ENCODE measurements at places on chromosomes 1 and 21.
A peak's percentile ranks its signal among the peaks of the same experiment; 100 is the strongest.

DNA sequence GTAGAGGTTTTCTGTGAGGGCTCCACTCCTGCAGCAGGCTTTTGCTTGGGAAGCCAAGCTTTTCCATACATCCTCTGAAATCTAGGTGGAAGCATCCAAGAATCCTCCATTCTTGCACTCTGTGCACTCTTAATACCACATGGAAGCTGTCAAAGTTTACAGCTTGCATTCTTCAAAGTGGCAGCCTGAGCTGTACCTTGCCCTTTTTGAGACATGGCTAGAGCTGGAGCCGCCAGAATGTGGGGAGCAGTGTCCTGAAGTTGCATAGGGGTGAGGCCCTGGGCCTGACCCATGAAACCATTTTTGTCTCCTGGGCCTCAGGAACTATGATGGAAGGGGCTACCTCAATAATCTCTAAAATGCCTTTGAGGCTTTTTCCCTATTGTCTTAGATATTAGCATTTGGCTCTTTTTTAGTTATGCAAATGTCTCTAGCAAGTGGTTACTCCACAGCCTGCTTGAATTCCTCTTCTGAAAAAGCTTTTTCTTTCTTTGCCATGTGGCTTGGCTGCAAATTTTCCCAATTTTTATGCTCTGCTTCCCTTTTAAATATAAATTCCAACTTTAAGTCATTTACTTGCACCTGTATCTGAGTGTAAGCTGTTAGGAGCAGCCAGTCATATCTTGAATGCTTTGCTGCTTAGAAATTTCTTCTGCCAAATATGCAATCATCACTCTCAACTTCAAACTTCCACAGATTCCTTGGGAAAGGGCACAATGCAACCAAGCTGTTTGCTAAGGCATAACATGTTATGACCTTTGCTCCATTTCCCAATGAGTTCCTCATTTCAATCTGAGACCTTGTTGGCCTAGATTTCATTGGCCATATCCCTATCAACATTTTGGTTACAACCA is 92.1 kb upstream of the ARTN start:
- DNase-seq = no peak

DNA sequence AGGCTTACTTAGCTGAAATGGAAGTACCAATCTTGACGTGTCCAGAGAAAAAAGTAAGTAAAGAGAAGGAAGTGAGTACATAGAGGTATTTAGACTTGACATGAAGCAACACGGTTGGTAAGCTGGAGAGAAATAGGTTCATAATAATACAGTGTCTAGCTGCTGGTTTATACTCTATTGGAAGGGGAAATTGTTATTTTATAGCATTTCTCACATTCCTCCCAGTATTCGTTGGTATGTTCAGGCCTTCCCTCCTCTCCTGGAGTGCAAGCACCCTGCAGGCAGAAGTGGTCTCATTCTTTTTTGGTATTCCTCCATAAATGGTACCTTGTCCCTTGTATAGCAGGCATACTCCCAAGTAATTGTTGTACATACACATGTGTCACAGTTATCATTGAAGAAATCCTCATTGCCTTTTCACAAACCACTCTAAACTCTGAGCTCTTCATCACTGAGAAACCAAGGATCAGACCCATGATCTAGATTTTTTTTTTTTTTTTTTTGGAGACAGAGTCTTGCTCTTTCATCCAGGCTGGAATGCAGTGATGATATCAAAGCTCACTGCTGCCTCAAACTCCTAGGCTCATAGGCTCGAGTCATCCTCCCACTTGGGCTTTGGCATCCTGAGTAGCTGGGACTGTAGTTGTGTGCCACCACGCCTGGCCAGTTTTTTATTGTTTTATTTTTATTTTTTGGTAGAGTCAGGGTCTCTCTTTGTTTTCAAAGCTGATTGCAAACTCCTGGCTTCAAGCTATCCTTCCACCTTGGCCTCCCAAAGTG is 9.8 kb upstream of the IPO9 start:
- DNase-seq = no peak

- no peak for DNase-seq
These were observed 17.2 kb downstream of the BSND start for GRCh38 chr1:55015731-55016620.

- no peak for DNase-seq
These were observed 143.5 kb upstream of the ESRRG start for GRCh38 chr1:216866714-216867113.

GRCh38 chr1:2208309-2209239 is 14.0 kb upstream of the FAAP20 start:
- DNase-seq = no peak

DNA sequence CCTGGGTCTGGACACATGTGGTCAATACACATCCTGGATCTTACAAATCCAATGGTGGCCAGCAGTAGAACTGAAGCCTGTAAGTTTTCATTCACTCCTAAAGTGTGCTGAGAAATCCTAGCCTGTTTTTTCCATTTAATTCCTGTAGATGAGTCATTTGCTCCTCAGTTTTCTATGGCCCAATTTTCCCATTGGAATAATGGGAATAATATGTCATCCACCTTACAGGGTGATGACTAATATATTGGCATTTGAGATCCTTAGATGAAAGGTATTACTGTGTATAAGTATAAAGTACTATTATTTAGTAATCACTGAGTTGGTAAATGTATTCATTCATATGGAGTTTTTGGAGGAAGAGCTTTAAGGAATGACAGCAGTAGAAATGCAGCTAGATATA is 89.7 kb upstream of the ADAR start:
- DNase-seq = no peak

DNA sequence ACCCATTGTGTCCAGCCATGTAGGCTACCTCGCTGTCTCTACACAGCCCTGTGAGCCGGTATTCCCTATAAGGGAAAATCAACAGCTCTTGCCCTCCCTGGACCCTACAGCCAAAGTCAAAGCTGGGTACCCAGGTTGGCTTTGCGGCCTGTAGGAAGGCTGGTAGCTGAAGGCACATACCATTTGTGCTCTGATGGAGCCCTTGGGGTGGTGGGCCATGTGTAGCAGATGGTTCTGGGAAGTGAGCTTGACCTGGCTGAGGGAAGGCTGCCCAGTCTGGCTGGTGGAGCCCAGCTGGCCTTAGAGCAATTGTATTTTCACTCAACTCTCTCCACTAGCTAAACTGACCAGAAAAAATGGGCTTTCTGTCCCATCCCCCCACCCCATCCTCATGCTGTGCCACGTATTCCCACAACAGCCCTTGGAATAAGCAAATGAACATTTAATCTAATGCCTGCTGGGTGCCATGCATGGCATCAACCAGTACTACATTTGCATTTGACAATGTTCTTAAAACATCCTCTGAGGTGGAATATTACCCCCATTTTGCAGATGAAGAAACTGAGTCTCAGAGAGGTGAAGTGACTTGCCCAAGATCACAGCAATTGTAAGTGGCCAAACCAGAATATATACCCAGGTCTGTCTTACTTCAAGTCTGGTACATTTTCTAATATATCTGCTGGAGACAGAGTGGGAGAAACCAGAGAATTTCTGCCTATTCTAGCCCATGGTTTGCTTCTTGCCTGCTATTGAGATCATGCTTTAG is 56.8 kb downstream of the NDUFS5 start:
- no peak for DNase-seq

DNA sequence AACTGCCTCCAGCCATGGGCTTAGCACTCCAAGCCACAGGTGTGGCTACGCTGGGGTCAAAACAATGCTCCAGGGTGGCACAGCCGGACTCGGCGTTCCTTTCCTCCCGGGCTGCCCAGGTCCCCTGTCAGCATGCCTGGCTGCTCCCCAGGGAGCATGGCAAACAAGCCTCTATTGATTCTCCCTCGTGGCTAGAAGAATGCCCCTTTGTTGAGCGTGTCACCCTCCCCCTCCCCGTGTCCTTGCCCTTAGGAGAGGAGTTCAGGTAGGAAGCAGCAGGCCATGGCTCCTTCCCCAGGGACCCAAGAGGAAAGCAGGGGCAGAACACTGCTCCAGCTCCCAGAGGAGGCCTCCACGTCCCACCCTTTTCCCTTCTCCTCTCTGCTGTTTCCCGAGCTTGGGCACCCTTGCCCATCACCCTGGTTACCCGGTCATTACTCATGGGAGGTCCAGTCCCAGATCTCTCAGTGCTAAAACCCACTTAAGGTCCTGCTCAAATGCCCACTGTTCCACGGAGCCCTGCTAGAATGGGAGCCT is 57.4 kb upstream of the CITED4 start:
- no peak for DNase-seq

GRCh38 chr1:198205016-198205684 is 48.4 kb downstream of the NEK7 start:
- DNase-seq = no peak

DNA sequence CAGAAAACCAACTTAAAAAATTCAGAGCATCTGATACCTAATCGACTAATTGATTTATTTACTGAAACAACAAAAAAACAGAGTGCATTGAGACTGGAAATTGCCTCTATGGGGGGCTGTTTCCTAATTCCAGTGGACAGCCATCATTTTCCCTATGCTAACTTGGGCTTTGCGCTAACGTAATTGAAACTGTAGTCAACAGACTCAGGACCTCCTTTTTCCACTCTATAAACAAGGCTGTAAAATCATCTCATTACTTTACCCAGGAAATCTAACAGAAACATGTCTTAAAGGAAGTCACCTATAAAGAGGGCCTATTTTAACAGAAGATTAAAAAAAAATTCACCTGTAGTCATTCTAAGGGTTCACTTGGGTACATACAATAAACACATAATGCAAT is 2.1 kb downstream of the ERG start:
- DNase-seq = no peak

- DNase-seq = no peak
These were observed 61.3 kb downstream of the OVGP1 start for GRCh38 chr1:111366256-111366655.

- DNase-seq = no peak
These were observed 73.6 kb downstream of the ROR1 start for GRCh38 chr1:63847308-63847910.

GRCh38 chr1:3903141-3904005 is 3.3 kb upstream of the C1orf174 start:
- no peak for DNase-seq

DNA sequence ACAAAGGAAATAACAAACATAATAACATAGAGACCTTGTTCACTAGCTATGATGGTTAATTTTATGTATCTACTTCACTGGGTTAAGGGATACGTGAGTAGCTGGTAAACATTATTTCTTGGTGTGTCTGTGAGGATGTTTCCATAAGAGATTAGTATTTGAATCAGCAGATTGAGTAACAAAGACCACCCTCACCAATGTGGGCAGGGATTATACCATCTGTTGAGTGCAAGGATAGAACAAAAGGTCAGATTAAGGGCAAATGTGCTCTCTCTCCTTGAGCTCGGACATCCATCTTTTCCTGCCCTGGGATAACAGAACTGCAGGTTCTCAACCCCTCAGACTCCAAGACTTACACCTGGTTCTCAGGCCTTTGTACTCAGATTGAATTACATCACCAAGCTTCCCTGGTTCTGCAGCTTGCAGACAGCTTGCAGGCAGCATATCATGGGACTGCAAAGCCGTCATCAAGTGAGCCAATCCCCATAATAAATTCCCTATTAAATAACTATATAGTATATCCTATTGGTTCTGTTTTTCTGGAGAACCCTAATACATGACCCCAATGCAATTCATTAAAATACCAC is 9.2 kb downstream of the SPATA6 start:
- DNase-seq = no peak

- peak; percentile 52 for DNase-seq
These were observed 41.0 kb upstream of the DR1 start for GRCh38 chr1:93304716-93305138.

GRCh38 chr1:160408864-160409263 is 8.5 kb downstream of the VANGL2 start:
- DNase-seq = no peak

GRCh38 chr1:200872446-200873115 is at the start of gene GPR25:
GPR25 (plus strand) TSS chr1:200872981; CDS start chr1:200873038, 57 bp downstream.
- no peak for DNase-seq

GRCh38 chr1:109201123-109201703 is 12.5 kb upstream of the SARS1 start:
- no peak for DNase-seq

DNA sequence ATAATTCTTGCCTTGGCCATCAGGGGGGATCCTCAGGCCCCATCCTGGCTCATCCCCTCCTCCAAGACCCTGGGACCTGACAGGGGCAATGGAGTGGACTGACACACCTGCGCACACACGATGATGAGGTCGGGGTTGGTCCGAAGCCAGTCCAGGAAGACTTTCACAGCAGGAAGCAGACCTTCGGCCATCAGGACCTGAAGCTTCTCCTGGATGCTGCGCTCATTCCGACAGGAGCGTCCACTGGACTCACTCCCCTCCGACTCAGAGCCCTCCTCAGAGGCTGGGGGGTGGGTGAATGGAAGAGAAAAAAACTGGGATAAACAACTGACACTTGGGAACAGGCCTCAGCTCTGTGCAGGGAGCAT is 15.4 kb upstream of the PAQR6 start:
- no peak for DNase-seq

GRCh38 chr1:175319112-175319911 is 126.7 kb upstream of the KIAA0040 start:
- peak; percentile 66 for DNase-seq

DNA sequence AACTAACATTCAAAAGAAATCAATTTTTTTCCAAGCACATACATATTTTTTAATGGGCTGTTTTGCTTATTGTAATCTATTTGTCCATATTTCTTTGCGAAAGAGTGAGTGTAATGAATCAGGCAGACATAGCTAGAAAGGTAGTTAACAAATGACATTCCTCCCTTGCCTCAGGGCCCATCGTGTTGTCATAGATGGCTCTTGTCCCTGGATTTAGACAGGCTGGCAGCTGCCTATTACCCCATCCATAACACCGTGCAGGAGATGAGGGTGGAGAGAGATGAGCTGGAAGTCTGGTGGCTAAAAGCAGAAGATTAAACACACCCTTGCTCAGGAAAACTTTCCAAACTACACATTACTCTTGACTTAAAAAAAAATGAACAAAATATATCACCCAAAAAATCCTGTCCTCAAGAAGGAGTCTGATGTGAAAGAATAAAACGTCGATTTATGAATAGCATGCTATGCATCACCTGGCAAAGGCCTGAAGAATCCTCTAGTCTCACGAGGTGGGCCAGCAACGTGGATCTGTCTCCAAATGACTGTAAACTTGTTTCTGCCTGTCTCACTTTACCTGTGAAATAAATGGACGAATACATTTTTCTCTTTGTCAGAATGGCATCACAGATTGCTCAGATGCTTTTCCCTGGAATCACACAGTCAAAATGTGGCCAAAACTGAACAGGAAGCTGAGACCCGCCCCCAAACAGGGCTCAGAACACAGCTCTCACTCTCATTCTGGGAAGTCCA is 55.7 kb downstream of the C21orf91 start:
- no peak for DNase-seq
